Effector CD4-positive, alpha-beta T cell (primary cell): ENCODE measurements at places on chromosomes 7 and 10.

DNA sequence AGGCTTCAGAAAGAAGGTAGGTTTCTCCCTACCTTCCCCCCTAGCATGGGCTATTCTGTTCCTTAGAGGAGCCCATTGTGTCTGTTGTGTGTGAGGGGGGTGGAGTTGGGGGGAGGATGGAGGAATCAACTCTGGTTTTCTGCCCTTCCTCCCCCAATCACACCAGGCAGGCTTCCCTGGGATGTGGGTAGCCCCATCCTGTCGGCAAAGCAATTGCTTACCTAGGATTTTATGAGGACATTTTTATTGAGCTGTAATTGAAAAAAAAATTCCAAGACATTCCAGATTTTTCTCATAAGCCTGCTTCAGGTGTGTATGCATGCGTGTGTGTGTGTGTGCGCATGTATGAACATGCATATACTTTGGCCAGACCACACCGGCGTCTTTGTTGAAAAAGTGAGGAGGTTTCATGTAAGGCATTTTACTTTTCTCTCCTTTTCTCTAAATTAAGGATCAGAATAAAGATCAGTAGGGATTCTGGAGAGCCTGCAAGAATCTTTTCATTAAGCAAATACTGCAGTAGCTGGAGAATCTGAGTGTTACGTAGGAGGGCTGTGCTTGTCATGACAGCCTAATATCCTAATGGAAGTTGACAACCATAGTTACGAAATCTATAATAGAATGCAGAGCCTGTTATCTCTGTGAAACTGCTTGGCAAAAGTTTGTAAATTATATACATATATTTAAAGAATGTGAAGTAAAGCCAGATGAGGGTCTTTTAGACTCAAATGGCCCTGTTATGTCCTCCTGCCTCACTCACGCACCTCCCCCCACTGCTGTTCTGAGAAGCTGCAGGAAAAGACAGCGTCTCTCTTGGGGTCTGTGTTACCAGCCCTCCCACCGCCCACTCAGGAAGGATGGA, 27.3 kb upstream of the SAMD8 start:
- DNase-seq = no peak

GRCh38 chr7:77532247-77532646, 4.8 kb upstream of the PTPN12 start:
- DNase-seq = no peak

DNA sequence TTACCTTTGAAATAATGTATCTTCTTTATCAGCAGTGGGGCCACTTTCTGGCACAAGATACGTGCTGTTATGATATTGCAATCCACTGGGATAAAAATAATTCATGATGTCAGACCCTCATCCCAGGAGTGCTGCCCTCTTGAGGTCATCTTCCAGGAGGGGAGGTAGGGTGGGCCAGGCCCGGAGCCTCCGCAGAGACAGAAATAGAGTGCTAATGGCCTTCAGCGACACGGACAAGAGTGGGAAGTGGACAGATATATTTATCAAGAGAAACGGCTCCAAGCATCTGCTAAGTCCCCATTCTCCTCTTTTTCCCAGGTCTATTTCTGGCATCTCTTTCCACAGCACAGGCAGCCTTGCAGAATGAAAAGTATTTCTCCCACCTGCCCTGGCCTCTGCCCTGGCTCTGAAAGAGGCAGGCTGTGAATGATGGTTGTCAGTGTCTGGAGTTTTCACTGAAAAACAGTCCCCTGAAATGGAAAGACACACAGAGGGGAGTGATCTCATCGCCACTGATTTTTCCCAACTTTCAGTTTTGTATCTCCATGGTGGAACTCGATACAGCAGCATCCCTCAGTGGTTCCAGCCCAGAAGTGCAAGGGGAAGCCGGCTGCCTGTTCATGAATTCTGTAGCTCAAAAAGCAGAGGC, 251.7 kb upstream of the MYO3A start:
- no peak for DNase-seq

DNA sequence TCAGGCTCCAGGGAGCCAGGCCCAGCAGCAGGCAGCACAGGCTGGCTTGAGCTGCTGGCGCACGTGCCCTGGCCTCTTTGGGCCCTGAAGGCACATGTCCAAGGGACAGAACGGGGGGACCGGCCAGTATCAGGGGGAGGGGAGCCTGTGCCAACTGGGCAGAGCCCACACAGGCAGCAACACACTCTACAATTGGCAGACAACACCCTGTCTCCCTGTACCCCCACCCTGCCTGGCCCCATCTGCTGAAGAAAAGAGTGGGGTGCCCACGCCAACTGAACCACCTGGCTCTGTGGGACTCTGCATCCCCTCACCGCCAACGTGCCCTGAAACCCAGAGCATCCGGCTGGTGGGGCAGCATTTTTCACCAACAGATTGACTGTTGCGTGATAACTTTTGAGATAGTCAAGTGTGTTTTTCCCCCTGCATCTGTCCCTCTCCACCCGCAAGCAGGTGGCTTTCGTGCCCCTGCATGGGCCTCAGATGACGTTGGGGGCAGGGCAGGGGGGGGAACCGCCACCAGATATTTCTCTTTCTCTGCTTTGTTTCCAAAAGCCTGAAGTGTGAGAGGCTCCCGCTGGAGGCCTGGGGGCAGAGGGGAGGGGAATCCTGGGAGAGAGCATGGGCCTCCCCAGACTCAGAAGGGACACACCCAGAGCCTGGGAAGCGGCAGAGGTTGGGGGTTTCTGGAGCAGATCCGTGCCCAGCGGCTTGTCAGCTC, 21.8 kb downstream of the SLIT1 start:
- no peak for DNase-seq

DNA sequence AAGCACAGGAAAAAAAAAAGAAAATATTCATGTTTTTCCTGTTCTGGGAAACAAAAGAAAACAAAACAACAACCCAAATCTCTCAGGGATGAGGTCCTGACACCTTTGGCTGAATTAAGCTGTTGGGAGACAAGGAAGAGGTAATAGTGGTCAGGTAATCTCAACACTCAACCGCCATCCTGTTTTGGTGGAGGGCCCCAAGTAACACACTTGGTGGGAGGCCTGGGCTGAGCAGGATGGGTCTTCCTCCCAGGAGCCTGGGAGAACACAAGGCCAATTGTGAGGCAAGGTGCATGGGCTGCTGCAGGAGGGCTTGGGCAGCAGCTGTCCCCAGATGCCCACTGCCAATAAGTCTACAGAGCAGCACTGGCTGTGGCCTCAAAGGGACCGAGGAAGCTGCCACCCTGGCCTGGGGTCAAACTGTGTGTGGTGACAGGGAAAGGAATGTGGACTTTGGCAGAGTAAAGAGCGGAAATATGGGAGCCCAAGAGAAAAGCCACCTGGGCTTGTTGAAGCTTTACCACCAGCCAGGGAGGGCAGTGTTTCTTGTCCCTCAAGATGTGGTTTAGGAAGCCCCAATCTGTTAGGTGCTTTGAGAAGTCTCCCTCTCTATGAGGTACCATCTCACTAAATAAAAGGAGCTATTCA, 93.5 kb upstream of the SLC25A13 start:
- no peak for DNase-seq

DNA sequence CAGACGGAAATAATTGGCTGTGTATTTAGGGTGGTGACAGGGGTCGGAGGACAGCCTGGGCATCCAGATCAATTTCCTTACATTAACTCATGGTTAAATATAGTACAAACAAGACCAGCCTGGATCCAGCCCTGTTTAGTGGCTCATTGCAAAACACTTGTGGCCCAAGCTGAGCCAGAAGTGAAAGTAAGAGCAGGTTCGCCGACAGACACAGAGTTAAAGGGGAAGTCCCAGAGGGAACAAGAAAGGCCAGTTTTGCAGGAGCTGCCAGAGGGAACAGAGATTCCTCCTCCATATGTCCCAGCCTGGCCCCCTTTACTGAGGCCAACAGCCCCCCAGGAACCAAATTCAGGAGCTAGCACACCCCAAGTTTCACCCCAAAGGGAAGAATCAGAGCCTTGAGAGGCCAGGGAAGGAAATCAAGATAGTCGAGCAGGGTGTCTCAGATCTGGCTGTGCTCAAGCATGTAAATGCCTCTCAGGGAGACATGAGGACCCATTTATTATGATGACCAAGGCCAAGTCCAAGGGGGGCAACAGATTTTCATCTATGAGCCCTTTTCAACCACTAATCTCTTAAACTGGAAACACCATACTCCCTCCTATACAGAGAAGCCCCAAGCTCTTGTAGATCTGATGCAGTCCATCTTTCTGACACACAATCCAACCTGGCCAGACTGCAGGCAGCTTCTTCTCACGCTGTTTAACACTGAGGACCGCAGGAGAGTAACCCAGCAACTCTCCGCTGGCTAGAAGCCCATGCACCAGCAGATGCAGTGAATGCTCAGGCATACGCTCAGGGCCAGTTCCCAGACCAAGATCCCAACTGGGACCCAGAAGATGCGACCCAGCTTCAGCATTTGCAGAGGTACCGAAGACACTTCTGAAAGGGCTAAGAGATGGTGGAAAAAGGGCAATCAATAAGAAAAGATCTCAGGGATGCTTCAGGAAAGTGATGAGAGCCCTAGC, 15.9 kb upstream of the ADCK2 start:
- no peak for DNase-seq
